Activated CD4-positive, alpha-beta T cell treated with anti-CD3 and anti-CD28 coated beads, Interleukin-2, amount 50 U/mL, for 1 hour (primary cell): ENCODE measurements at places on chromosomes 7 and 10.

GRCh38 chr10:120460186-120460585 is 3.2 kb downstream of the PLPP4 start:
- DNase-seq, result no peak

DNA sequence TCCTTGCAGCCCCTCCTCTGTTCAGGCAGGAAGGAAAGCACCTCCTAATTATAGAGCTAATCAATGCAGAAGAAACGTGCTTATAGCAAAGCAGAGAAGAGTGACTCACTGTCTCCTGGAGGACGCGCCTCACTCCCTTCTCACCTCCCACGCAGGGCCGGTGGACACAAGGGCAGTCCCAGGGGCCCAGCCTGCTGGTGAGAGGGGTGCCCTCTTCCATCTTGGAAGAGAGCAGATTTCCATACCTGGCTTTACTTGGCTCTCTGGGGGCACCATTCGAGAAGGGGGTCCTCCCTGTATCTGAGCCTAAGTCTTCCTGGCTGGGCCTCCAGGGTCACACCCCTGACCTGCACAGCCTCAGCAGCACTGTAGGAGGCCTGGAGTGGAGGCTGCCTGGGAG is 55.8 kb downstream of the RASGEF1A start:
- no peak for DNase-seq

DNA sequence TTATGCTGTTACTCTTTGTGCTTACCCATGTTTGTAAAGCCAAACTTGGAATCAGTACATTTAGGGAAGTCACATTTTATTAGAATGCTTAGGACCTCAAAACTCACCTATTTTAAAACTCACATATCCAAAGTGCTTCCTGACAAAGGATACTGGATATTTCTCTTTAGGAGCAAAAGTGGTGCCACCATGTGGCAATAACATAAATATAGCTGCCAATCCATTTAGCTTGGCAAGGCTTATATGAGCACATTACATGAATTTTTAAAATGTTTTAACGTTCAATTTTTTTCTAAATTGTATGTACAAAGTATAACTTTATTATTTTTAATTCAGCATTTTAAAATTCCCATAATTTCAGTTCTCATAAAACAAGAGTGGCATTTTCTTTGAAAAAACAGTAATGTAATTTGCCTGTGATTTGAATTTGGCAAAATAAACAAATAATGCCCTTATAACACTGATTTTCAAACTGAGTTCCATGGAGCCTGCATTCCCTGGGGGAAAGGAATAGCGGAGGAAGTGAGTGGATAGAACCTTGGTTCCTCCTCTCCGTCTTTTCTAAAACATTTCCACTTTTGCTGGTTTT is 75.4 kb downstream of the HDAC9 start:
- DNase-seq, result no peak

DNA sequence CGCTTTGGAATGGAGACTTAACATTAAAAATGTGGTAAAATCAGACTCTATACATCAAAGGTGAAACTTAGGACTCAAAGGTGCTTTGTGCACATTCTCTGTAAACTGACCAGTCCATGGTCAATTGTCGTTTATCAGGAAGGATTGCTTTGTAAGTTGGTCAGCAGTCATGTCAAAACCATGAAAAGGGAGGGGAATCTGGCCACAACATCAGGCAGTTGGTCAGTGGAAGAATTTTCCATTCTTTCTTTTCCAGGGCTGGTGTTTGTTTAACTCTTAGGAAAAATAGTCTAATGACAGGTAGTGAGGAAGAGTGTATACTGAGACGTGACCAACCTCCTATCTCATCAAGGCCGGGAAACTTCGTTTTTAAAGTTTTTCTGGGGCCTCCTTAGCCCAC is 226.5 kb downstream of the ADK start:
- no peak for DNase-seq

GRCh38 chr7:117069379-117069778 is 116.1 kb downstream of the ST7 start:
- no peak for DNase-seq

DNA sequence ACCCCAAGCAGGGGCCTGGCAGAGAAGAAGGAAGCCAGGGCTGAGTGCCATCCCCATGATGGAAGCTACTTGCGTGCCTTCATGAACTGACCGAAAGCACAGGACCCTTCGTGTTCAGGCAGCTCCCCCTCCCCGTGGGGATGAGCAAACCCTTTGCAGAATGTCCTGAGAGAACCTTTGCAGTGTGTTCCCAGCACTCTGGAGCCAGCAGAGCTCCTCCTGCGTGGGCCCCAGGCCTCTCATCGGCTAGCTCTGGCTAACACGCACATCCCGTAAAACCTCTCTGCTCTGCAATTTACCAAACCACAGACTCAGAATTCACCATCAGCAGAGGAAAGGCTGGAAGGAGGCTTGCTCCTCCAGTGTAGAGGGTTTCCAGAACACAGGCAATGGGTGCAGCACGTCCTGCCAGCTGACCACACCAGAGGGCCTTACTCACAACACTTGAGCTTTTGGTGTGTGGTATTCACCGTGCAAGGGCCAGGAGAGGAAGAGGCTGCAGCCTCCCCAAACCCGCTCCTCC is 3.1 kb downstream of the SH3PXD2A start:
- DNase-seq, result no peak

DNA sequence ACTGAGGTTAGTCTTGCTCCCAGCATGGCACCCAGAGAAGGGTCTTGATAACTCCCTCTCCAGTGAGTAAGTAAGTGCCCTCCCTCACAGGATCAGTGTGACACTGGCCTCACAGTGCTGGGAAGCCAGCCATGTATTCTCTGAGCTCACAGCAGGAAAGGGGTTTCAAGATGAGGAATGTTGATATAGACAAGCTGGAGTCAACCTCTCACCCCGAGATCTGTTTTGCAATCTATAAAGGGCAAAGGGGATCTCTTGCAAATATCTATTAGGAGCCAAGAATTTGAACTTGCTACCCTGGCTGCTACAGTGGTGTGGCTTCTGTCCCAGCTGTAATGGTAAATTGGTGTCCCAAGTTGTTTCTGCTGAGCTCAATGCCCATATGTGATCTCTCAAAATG is 70.2 kb upstream of the ADAM12 start:
- no peak for DNase-seq

- no peak for DNase-seq
These were observed 1.8 kb upstream of the FGF8 start for GRCh38 chr10:101777619-101778145.

GRCh38 chr7:191105-191980 is 1.0 kb upstream of the FAM20C start:
- no peak for DNase-seq

- no peak for DNase-seq
These were observed 316.8 kb downstream of the PCDH15 start for GRCh38 chr10:54484186-54484585.

GRCh38 chr7:92832534-92833023 is 3.8 kb downstream of the CDK6 start:
- no peak for DNase-seq

- DNase-seq, result peak; percentile 4
These were observed 986 bp downstream of the NRP1 start for GRCh38 chr10:33333260-33334101.

GRCh38 chr7:471191-471865 is 48.3 kb downstream of the PDGFA start:
- DNase-seq, result no peak

GRCh38 chr7:26046150-26046549 is 105.8 kb upstream of the NFE2L3 start:
- no peak for DNase-seq
